ENCODE measurements at places on chromosomes 16 and 17. TPM values are rescaled to one million over a fixed set of nuclear protein-coding genes. Genes with fewer than 3 reads are reported as not detected.

PPP1R27 gene
- 976 TPM for total RNA-seq

RAMP2 gene
- 39.8 TPM for total RNA-seq

DNA sequence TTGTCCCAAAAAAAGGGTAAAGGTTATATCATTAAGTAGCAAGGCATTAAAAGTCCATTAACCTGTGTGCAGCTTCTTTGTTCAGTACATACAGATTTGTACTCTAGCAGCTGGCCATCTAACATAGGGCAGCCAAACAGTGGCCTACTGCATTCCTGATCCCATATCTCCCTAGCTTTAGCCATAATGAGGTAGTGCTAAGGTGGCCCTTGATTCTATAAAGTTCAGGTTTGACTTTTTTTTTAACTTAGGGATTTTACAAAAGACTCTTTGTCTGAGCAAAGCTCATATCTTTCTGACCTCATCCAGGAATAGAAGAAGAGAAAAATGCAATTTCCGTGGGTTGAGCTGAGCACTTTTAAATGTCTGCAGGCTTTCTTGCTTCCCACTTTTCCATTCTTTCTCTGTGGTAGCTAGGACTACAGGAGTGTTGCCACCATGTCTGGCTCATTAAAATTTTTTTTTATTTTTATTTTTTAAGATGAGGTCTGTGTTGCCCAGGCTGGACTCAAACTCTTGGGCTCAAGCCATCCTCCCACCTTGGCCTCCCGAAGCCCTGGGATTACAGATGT lies 19.5 kb upstream of the CDC6 start:
- H3K27ac ChIP-seq, result no peak overlapping the region
- DNase-seq, result no peak
- H3K27me3 ChIP-seq, result no peaks in the 10 kb centered on the region
- H3K4me3 ChIP-seq, result no peak overlapping the region
- H3K4me1 ChIP-seq, result no peaks in the 10 kb centered on the region
- H3K36me3 ChIP-seq, result peaks cover 3% of the 10 kb centered on the region

UBE2Z gene
- 33.9 TPM for total RNA-seq

DNA sequence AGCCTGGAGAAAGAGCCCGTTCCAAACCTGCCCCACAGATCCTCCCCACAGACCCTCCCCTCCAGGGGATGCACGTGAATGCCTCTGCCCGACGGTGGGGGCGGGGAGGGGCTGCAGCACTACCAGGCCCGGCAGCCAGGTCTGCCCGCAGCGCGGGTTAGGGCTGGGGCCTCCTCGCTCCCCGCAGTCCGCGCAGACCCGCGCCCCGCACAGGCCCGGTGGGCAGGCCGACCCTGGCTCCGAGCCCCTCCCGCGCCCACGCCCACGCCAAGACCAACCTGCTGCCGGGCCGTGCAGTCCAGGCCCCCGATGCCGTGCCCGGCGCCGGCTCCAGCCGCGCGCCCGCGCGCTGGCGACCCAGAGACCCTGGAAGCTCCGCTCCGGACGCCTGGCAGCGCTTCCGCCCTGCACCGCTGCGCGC lies at the start of gene RPUSD1:
Gene RPUSD1 (minus strand): TSS at position 404 of the 421 bp plus-strand sequence. CDS start 644 bp downstream, outside the sequence.
- H3K4me3 ChIP-seq, result peak within 1 kb of the TSS; percentile 81
- no peaks in the 10 kb centered on the region for H3K36me3 ChIP-seq
- peaks cover 10% of the 10 kb centered on the region for H3K27me3 ChIP-seq
- peak within 1 kb of the TSS; percentile 48 for H3K27ac ChIP-seq
- no peak for DNase-seq
- peaks cover 14% of the 10 kb centered on the region for H3K4me1 ChIP-seq

GRCh38 chr17:33832262-33832661 lies 422.8 kb upstream of the CCL2 start:
- no peak for DNase-seq
- H3K4me3 ChIP-seq, result no peak overlapping the region
- H3K4me1 ChIP-seq, result no peaks in the 10 kb centered on the region
- no peaks in the 10 kb centered on the region for H3K27me3 ChIP-seq
- H3K27ac ChIP-seq, result no peak overlapping the region

GRCh38 chr17:12445331-12445730 lies 220.4 kb upstream of the MYOCD start:
- H3K36me3 ChIP-seq, result no peaks in the 10 kb centered on the region
- H3K4me1 ChIP-seq, result no peaks in the 10 kb centered on the region
- H3K27ac ChIP-seq, result no peak overlapping the region

DNA sequence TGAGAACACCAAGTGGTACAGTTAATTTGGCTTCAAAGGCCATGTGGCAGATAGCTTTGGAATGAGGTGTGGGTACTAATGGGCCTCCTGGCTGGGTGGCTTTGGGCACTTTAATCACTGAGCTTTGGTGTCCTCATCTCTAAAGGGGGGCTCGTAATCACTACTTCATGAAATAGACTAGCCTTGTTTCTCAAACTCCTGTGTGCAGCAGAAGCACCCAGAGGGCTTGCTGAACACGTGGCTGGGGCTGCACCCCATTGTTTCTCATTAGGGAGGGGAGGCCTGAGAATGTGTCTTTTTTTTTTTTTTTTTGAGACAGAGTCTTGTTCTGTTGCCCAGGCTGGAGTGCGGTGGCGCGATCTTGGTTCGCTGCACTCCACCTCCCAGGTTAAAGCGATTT lies 5.8 kb downstream of the EPN2 start:
- H3K36me3 ChIP-seq, result no peaks in the 10 kb centered on the region
- H3K27me3 ChIP-seq, result no peaks in the 10 kb centered on the region
- H3K4me3 ChIP-seq, result no peak overlapping the region
- H3K27ac ChIP-seq, result no peak overlapping the region

- H3K27ac ChIP-seq, result peak overlapping the region; percentile 92
- peaks cover 68% of the 10 kb centered on the region for H3K4me1 ChIP-seq
- no peak for DNase-seq
These were observed 12.5 kb downstream of the SREBF1 start for GRCh38 chr17:17824119-17824782.

- H3K4me1 ChIP-seq, result no peaks in the 10 kb centered on the region
- no peak overlapping the region for H3K27ac ChIP-seq
- no peaks in the 10 kb centered on the region for H3K36me3 ChIP-seq
- no peak overlapping the region for H3K4me3 ChIP-seq
- no peaks in the 10 kb centered on the region for H3K27me3 ChIP-seq
These were observed 337.5 kb downstream of the SNX29 start for GRCh38 chr16:12313902-12314621.

- no peak overlapping the region for H3K27ac ChIP-seq
- no peaks in the 10 kb centered on the region for H3K27me3 ChIP-seq
- no peak overlapping the region for H3K4me3 ChIP-seq
- peaks cover 11% of the 10 kb centered on the region for H3K4me1 ChIP-seq
These were observed 3.5 kb upstream of the C16orf74 start for GRCh38 chr16:85754413-85754812.

- H3K4me3 ChIP-seq, result no peak overlapping the region
- DNase-seq, result no peak
- H3K27me3 ChIP-seq, result no peaks in the 10 kb centered on the region
- no peak overlapping the region for H3K27ac ChIP-seq
These were observed 55.1 kb upstream of the MNT start for GRCh38 chr17:2455956-2456355.

SLC47A1 gene
- total RNA-seq, result 56.1 TPM

SLFN14 gene
- not detected for total RNA-seq

DNA sequence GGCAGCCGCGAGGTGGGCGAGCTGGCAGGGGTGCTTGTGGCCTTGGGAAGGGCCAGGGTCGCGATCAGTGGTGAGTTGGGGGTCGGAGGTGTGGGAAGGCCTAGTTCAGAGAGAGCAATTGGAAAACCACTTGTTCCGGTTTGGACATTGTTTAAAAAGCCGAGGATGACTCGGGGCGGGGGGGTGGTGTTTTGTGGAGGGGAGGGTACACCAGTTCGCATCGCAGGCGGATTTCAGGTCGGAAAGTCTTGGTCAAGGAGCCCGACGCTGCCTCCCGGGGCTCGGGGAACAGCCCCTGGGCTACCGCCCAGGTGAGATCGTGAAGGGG lies 66.4 kb downstream of the KPNA2 start:
- H3K4me1 ChIP-seq, result peaks cover 17% of the 10 kb centered on the region
- peak overlapping the region; percentile 76 for H3K4me3 ChIP-seq
- H3K36me3 ChIP-seq, result no peaks in the 10 kb centered on the region

PKMYT1 gene
- total RNA-seq, result 0.27 TPM

- no peaks in the 10 kb centered on the region for H3K27me3 ChIP-seq
- no peak overlapping the region for H3K4me3 ChIP-seq
- DNase-seq, result no peak
- H3K36me3 ChIP-seq, result no peaks in the 10 kb centered on the region
- peak overlapping the region; percentile 53 for H3K27ac ChIP-seq
These were observed 32.9 kb upstream of the CLEC18A start for GRCh38 chr16:69918241-69918640.

DNA sequence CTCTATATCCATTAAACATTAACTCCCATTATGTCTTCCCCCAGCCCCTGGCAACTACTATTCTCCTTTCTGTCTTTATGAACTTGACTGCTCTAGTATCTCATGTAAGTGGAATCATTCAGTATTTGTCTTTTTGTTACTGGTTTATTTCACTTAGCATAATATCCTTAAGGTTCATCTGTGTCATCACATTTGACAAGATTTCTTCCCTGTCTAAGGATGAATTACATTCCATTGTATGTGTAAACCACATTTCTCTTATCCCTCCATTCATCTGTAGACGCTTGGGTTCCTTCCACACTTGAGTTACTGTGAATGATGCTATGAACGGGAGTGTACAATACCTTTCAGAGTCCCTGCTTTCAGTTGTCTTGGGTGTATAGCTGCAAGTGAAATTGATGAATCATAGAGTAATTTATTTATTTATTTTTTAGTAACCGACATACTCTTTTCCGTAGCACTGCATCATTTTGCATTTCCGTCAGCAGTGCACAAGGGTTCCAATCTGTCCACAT lies 399.7 kb upstream of the RBFOX1 start:
- H3K36me3 ChIP-seq, result no peaks in the 10 kb centered on the region
- H3K4me3 ChIP-seq, result no peak overlapping the region
- no peaks in the 10 kb centered on the region for H3K27me3 ChIP-seq
- no peak for DNase-seq

DNA sequence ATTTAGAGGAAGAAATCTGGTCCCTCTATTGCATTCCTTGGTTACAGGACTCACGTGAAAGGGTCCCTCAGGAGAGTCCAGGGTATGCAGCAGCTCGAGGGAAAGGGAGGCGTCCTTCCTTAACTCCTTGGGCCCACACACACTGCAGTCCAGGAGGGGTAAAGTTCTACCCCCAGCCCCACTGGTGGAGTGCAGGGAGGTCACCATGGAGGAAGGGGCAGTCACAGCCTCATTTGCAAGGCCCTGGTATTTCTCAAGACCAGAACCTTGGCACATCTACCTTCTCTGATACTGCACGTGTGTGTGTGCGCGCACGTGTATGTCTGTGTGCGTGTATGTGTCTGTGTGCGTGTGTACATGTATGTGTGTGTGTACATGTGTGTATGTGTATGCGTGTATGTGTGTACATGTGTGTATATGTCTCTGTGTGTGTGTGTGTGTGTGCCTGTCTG lies 11.1 kb downstream of the HIC1 start:
- H3K36me3 ChIP-seq, result no peaks in the 10 kb centered on the region
- H3K4me1 ChIP-seq, result no peaks in the 10 kb centered on the region
- H3K27me3 ChIP-seq, result no peaks in the 10 kb centered on the region
- H3K27ac ChIP-seq, result peak overlapping the region; percentile 62
- DNase-seq, result no peak

DNA sequence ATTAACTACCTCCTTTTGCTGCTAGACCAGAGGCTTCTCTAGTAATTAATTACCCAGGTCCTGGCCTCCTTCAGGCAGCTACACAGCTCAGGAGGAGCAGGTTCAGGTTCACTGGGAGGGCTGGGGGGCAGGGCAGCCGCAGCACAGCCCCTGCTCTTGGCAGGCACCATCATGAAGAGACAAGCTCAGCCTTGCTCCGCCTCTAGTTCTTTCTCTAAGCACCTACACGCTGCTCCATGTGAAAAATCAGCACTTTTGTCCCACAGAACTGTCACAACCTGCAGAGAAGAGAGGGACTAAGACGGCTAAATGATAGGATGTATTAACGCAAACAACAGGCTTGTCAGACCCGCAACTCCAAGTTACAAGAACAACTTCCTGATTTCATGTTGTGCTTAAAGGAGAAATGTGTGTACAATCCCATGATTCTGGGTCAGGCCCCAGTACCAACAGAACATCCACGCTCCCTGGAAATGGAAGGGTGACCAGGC lies 53.4 kb downstream of the GRB2 start:
- peak overlapping the region; percentile 27 for H3K27ac ChIP-seq
- no peaks in the 10 kb centered on the region for H3K27me3 ChIP-seq
- H3K4me1 ChIP-seq, result peaks cover 41% of the 10 kb centered on the region
- DNase-seq, result no peak
- H3K36me3 ChIP-seq, result no peaks in the 10 kb centered on the region
- H3K4me3 ChIP-seq, result no peak overlapping the region

- H3K4me3 ChIP-seq, result no peak overlapping the region
- H3K27me3 ChIP-seq, result no peaks in the 10 kb centered on the region
- DNase-seq, result no peak
- H3K36me3 ChIP-seq, result peaks cover 2% of the 10 kb centered on the region
- no peak overlapping the region for H3K27ac ChIP-seq
These were observed 23.1 kb downstream of the STAT3 start for GRCh38 chr17:42365136-42365535.

GRCh38 chr16:68612996-68613395 lies 32.1 kb upstream of the CDH3 start:
- no peak overlapping the region for H3K4me3 ChIP-seq
- no peak for DNase-seq
- no peaks in the 10 kb centered on the region for H3K27me3 ChIP-seq
- H3K36me3 ChIP-seq, result no peaks in the 10 kb centered on the region

GRCh38 chr17:59375857-59376256 lies 44.4 kb downstream of the YPEL2 start:
- no peaks in the 10 kb centered on the region for H3K27me3 ChIP-seq
- no peak overlapping the region for H3K4me3 ChIP-seq
- H3K36me3 ChIP-seq, result no peaks in the 10 kb centered on the region
- H3K4me1 ChIP-seq, result peaks cover 96% of the 10 kb centered on the region
- H3K27ac ChIP-seq, result peak overlapping the region; percentile 92

- no peak for DNase-seq
- H3K36me3 ChIP-seq, result no peaks in the 10 kb centered on the region
- H3K27me3 ChIP-seq, result no peaks in the 10 kb centered on the region
- H3K27ac ChIP-seq, result no peak overlapping the region
These were observed 53.7 kb upstream of the C17orf78 start for GRCh38 chr17:37322106-37322505.

- H3K4me3 ChIP-seq, result no peak overlapping the region
- H3K27me3 ChIP-seq, result no peaks in the 10 kb centered on the region
- H3K36me3 ChIP-seq, result no peaks in the 10 kb centered on the region
- no peaks in the 10 kb centered on the region for H3K4me1 ChIP-seq
- no peak overlapping the region for H3K27ac ChIP-seq
- DNase-seq, result no peak
These were observed 1239.8 kb upstream of the GOT2 start for GRCh38 chr16:59973966-59974365.

GRCh38 chr17:58734040-58734439 lies 21.6 kb upstream of the PPM1E start:
- no peak for DNase-seq
- no peak overlapping the region for H3K4me3 ChIP-seq
- H3K27me3 ChIP-seq, result no peaks in the 10 kb centered on the region
- no peaks in the 10 kb centered on the region for H3K4me1 ChIP-seq

- no peaks in the 10 kb centered on the region for H3K36me3 ChIP-seq
- no peaks in the 10 kb centered on the region for H3K27me3 ChIP-seq
- no peaks in the 10 kb centered on the region for H3K4me1 ChIP-seq
- no peak overlapping the region for H3K4me3 ChIP-seq
These were observed 100.5 kb downstream of the CYB561 start for GRCh38 chr17:63345611-63346010.

- peak; percentile 80 for DNase-seq
- peaks cover 23% of the 10 kb centered on the region for H3K4me1 ChIP-seq
- H3K27me3 ChIP-seq, result no peaks in the 10 kb centered on the region
- H3K36me3 ChIP-seq, result no peaks in the 10 kb centered on the region
- peak overlapping the region; percentile 18 for H3K27ac ChIP-seq
These were observed 34.7 kb upstream of the VPS4A start for GRCh38 chr16:69276148-69277115.

Measured in psoas muscle (tissue), 8 donors.